ENCODE measurements at places on chromosomes 6 and 20.

GRCh38 chr6:29131691-29132090, 23.8 kb downstream of the OR2J3 start:
- no peak for DNase-seq

- DNase-seq = peak; percentile 34
These were observed 512.1 kb downstream of the QKI start for GRCh38 chr6:163926642-163927041.

- no peak for DNase-seq
These were observed 14.0 kb downstream of the GCNT2 start for GRCh38 chr6:10535193-10535592.

DNA sequence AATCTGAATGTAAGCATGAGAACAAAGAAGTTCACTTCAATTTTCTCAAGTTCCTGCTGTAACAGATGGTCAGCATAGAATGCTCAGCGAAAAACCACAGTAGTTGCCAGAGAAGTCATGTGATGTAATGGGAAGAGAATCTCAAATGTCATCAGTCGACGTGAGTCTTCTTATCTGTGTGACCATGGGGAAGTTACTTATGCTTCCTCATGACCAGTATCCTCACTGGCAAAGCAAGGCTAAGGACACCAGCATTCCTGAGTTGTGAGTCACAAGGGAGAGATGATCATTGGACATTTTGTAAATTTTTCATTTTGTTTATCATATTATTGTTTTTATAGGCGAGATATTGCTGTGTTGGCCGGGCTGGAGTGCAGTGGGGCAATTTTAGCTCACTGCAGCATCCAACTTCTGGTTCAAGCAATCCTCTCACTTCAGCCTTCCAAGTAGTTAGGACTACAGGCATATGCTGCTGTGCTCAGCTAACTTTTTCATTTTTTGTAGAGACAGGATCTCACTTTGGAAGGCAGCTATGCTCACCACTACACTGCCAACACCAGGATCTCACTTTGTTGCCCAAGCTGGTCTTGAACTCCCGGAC, 21.9 kb downstream of the SGK1 start:
- DNase-seq = peak; percentile 63

- no peak for DNase-seq
These were observed 120.1 kb downstream of the SYCP2 start for GRCh38 chr20:59813126-59813947.

DNA sequence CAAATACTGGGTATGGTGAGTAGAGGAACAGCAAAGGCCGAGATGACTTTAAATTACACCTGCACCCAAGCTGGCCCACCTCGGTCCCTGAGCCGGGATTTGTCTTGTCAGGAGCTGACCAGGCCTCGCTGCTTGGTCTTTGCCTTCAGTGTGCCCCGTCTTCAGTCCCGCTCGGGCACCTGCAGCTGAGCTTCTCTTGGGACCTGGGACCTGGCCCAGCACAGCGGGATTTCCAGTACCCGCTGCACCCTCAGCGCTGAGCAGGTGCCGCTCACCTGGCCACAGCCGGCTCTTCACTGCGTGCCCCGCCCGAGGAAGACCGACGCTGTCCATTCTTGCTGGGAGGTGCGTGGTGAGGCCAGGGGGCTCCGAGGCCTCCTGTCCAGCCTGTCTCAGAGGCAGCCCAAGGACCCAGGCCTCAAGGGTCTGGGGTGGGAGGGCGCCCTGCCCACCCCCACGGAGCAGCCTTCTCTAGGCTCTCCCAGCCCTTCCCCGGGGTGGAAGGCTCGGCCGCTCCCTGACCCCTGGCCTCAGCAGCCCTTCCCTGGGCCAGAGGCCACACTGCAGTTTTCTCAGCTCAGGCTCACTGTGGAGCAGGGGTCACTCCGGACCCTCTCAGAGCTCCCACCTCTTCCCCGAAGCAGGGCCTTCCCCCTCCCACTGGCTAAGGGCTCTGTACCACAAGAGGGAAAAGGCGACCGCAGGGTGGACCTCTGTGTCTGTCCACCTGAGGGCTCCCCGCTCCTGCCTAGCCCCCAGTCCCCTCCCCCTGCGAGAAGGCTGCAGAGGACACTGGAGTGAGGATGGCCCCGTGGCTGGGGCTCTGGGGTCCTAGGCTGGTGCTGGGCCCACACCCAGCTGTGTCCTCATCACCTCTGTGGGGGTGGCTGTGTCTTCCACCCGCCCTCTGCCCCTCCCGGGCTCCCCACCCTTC, 119.3 kb downstream of the RNASET2 start:
- DNase-seq = no peak

DNA sequence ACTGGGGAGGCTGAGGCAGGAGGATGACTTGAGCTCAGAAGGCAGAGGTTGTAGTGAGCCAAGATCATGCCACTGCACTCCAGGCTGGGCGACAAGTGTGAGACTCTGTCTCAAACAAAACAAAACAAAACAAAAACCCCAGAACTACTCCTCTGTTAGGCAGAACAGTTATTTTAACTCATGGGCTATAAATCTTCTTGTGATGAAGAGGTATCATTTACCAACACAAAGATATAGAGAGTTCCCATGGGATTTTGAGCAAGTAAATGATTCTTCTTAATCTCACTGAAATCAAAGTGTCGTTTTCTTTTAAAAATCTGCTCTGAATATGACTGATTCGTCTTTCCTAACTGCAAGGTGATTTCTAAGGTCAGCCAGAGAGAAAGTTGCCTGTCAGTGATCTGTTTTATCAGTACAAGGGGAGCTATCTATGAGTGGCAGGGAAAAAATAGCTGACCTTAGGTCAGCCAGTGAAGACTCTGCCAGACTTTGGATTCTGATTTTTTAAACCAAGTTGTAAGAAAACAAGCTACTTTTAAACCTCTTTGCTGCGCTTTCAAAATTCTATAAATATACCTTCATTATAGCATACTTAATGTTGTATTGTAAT, 3.8 kb upstream of the DSP start:
- no peak for DNase-seq

DNA sequence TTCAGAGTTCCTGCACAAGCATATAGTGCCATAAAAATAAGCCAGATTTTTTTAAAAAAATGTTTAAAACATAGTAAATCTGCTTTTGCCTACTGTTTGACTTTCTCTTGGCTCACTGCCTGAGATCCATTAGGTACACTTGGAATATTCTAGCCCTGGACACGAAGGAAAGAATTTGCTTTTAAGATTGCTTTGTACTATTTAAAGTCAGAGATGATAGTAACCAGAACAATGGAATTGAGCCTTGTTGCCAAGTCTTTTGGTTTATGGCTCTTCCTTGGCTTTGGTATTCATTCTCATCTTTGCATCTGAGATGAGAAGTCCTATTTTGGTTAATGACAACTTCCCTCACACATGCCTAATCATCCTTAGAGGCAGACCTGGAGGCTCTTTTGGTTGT, 32.4 kb downstream of the CNR1 start:
- DNase-seq = no peak

DNA sequence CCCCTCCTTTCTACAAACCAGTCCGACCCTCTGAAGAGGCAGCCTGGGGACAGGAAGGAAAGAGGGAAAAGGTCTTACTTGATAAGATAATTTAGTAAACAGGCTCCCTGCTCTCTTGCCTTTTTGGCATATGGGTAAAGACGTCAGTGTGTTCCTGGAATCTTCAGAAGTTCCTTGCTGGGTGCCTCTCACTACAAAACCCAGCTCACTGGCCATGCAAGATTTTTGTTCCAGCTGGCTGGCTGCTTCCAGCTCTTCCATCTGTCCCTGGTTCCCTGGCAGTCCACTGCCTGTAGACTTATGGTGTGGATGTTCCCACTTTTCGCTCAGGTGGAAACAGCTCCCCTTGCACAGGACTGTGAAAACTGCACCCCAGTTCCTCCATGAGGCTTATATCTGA, 57.4 kb downstream of the MOCS1 start:
- DNase-seq = no peak

GRCh38 chr6:20946890-20947289, 412.6 kb downstream of the CDKAL1 start:
- no peak for DNase-seq

GRCh38 chr6:41535766-41536165, 10.4 kb upstream of the FOXP4 start:
- DNase-seq = no peak

GRCh38 chr6:157258878-157259277, 64.4 kb downstream of the TMEM242 start:
- DNase-seq = no peak

- no peak for DNase-seq
These were observed 103.7 kb downstream of the FAM120B start for GRCh38 chr6:170410241-170410640.

DNA sequence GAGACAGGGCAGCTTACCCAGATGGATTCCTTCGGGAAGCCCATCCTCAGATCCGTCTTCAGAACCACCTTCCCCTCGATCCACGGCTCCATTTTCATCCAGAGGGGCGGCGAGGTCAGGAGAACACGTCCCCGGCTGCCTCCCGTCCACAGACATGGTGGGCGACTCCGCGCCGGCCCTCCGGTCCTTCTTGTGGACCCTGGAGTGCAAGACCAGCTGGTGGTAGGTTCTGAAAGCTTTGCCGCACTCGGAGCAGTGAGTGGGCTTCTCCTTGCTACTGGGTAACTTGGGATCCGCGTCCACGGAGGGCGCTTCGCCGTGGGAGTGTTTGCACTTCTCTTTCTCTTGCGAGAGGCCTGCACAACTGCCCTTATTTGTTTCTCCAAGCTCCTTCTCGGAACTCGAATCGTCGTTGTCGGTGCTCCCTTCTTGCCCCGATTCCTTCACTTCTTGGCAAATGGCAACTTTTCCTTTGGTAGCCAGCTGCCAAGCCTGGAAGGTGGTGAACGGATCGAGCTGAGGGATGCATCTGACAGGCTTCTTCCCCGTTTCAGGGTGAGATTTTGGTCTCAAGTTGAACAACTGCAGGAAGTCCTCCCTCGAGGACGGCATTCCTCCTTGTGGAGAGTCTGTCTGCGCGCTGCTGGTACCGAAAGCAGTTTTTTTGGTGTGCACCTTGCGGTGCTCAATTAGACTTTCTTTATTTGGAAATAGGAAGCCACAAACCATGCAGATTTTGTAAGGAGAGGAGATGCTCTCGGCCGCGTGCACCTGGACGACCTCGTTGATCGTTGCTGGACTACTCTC, 12.0 kb downstream of the ZNF217 start:
- DNase-seq = no peak

- DNase-seq = no peak
These were observed 1343.6 kb upstream of the CITED2 start for GRCh38 chr6:140718021-140718420.

- no peak for DNase-seq
These were observed 52.7 kb downstream of the IL20RA start for GRCh38 chr6:136992113-136992512.

GRCh38 chr6:149202952-149203351, 114.6 kb upstream of the TAB2 start:
- DNase-seq = no peak
